ENCODE measurements at places on chromosomes 1 and 21.

- DNase-seq: no peak
These were observed 58.5 kb downstream of the HSF2BP start for GRCh38 chr21:43600642-43601402.

DNA sequence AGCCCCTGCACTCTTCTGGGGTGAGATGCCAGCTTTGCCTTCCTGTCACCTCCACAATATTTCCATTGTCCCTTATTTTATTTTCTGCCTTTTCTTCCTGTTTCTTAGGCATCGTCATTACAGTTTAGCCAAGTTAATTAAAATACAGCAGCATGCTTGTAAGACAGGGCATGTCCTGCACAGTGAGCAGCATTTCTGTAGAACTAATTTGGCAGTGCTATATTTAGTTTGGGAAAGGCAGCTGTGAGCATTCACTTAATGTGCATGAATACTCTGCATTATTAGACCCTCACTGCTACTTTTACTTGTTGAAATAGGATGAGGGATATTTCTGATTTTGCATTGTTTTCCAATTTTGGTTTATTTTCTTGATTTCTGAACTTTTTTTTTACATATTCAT lies 133.3 kb downstream of the KCNK2 start:
- DNase-seq: no peak

DNA sequence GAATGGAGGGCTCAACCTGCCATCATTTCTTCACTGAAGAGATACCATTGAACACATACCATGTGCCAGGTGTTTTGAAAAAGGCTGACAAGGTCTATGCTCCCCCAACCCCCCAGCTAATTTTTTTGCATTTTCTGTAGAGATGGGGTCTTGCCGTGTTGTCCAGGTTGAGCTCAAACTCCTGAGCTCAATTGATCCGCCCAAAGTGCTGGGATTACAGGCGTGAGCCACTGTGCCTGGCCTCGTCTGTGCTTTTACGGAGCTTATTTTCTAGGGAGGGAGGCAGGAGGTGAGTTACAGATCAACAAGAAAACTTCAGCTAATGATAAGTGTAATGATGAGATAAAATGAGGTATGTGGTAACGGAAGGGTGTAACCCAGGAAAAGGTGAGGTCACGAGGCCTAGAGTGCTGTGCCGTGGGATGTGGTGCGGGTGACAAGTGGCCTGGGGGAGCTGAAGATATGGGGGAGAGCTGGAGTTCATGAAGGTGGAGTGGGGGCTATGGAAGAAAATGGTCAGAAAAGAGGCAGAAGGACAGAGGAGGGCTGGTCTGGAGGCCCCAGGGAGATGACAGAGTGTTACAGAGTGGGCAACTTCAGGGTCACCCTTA lies 28.2 kb downstream of the FAAH start:
- DNase-seq: no peak

- peak; percentile 84 for DNase-seq
These were observed at the start of gene MDM4 for GRCh38 chr1:204516180-204516879. TSS of gene MDM4 (plus strand) at chr1:204516406. CDS start at chr1:204525519, 9,113 bp downstream.

DNA sequence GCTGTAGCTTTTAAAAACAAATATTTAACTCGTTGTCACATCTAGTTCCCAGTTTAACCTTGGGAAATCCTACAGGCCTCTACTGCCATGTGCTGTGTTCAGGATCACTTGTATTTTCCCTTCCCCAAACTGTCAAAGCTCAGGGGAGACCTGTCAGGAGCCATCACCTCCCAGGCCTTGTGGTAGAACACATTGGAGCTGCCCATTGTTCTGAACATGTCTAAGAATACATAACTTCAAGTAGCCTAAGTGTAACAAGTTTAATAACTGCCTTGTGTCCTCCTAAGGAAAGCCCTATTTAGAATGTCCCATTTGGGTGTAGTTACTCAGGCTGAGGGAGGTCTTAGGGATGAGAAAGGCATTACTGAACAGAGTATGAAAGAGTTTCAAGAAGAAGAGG lies 28.6 kb upstream of the PIGC start:
- DNase-seq: no peak

- no peak for DNase-seq
These were observed 247.4 kb downstream of the RHOU start for GRCh38 chr1:228982637-228983036.

- no peak for DNase-seq
These were observed 3.3 kb downstream of the SLX9 start for GRCh38 chr21:44943005-44943685.

DNA sequence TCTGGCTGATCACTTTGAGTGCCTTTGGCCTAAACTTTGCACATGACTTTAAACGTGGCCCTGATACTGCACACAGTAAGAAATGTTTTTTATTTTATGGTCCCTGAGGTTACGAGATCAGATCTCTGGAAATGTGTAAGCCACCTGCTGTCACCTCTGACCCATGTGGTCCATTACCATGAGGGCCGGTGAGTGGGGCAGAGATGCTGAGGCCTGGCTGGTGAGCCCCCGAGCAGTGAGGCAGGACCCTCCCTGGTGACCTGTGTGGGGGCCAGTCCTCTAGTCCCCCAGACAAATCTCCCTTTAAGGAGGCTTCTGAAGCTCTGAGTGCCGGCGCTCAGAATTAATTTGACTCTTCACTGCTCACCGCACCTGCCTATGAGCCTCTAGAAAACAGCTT lies 12.4 kb downstream of the TFF3 start:
- DNase-seq: no peak

- no peak for DNase-seq
These were observed 74.2 kb downstream of the SPATA46 start for GRCh38 chr1:162302306-162303003.

DNA sequence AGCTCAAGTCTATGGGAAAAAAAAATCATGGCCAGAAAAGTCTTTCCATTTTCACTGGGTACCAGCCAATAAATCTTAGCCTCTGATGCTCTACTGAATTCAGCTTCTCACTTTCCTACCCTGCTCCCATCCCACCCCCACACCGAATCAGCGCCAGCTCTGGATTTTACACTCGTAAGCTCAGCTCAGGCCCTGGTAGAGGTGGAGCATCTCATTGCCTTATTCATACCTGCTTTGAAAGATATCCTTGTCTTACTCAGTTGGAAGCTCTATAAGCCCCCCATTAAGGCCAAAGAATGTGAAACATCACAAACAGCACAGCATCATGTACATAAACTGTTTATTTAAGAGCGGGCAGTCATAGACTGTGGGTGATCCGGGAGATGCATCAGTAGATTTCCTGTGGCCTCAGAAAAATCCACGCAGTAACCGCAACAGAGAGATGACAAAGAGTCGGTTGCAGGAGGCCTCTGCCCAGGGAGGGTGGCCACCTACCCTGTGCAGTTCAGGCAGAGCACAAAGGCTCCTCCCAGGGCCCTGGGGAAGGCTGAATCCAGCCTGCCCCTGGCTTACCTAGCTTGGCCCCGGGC lies 36.4 kb upstream of the ETS2 start:
- no peak for DNase-seq

- peak; percentile 4 for DNase-seq
These were observed 430 bp downstream of the WASF2 start for GRCh38 chr1:27489501-27489972.

GRCh38 chr1:156497078-156497742 lies 3.4 kb downstream of the MEF2D start:
- DNase-seq: no peak

GRCh38 chr1:211830055-211830327 lies 572 bp downstream of the LPGAT1 start:
- no peak for DNase-seq

GRCh38 chr1:116671072-116671760 lies 3.7 kb upstream of the IGSF3 start:
- no peak for DNase-seq

DNA sequence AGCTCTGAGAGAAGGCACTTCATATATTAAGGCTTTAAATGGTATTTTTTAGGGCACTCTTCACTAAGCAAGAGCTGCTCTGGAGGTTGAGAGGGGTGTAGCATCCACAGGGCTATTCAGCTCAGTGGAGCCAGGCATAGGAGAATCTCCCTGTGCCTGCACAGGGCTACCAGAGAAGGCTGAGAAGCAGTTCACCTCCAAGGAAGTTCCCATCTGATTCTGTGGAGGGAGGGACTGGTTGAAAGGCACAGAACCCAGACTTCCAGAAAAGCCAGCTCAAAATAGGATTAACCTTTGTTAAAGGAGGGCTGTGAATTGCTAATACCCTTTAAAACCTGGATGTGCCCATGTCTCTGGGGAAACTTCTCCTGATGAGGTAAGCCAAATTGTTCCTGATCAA lies 304.5 kb downstream of the TTLL7 start:
- DNase-seq: no peak

- DNase-seq: no peak
These were observed 97.4 kb upstream of the SGIP1 start for GRCh38 chr1:66436378-66437135.

- no peak for DNase-seq
These were observed 105.3 kb upstream of the SLC45A1 start for GRCh38 chr1:8212580-8213031.

DNA sequence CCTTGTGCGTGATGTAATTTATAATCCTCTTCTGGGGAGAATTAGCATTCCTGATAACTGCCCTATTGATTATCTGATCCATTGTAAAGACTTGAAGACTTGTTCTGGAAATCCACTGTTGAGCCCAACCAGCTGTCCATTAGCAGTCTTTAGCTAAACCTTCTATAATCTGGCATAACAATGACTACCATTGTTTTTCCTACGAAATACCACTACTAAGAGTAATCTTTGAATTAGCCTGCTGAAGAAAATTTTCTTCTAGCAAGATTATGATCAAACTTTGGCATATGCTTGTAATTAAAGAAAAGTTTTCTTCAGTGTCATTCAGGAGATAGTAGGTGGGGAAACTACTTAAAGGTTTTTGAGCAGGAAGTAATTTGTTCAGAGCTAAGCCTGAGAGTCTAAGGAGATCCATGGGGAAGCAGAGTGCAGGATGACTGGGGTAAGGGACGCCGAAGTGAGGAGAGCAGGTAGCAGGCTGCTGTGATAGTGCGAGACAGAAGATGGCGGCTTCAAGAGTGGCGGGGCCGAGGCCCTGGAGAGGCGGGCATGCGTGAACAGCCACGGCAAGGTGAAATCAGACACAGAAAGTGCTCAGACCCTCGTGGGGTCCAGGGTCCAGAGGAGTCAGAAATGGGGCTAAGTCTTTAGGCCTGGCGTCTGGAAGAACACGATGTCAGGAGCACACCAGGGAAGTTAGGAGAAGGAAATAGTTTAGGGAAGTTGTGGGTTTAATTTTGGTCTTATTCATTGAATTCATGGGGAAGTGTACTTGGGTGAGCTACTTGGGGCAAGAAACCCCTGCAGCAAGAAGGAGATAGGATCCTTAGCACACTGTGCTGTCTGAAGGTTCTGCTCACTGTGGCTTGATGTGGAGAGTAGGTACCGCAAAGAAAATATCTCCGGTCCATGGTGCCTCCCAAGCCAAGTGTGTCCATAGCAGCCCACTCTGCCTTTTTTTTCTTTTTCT lies 112.6 kb upstream of the ADAR start:
- no peak for DNase-seq

- DNase-seq: no peak
These were observed 34.8 kb downstream of the RIMS3 start for GRCh38 chr1:40630488-40631223.

GRCh38 chr1:33281554-33282303 lies 25.4 kb downstream of the ZNF362 start:
- DNase-seq: no peak

DNA sequence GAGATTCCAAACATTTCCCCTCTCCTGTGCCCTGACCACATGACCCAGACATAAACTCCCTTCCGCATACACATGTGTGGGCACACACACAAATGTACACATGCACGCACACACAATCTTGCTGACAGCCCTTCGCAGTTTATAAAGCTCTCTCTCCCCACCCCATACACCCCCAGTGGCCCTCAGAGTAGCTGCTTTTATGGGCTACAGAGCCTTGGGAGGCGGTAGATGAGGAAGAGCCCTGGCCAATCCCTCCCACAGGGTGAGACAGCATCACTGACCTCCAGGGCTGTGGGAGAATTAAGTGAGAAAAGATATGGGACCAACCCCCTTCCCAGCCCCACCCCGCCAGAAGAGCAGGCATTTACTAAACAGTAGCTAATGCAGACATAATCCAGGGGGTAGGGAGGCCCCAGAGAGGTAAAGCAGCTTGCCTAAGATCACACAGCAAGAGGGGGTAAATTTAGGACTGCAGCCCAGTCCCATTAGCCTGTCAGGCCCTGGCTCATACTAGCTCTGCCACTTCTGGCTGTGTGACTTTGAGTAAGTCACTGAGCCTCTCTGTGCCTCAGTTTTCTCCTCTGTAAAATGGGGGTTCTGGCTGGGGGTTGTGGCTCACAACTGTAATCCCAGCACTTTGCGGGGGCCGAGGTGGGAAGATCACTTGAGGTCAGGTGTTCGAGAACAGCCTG lies 5.1 kb downstream of the SDC3 start:
- DNase-seq: no peak
